ENCODE measurements at places on chromosomes 6 and 20.

DNA sequence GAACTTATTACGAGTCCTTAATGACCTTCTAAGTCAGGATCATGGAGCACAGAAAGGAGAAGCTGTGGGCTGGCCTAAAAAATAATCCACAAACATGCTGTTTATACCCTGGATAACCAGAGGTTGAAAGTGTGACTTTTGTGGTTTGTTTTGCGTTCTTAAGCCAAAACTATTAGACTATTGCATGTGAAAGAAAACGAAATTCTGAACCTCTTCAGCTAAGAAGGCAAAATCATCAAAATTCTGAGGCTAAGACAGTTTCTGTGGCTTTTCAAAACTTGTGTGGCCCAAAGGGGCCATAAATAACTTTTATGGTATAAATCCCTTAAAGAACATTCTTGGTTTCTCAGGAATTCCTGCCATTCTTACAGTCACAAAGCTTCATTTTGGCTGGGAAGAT, 251.0 kb downstream of the UST start:
- DNase-seq, result no peak

- no peak for DNase-seq
These were observed 31.4 kb downstream of the ACSS2 start for GRCh38 chr20:34907616-34908469.

- DNase-seq, result no peak
These were observed 1.4 kb upstream of the POU3F2 start for GRCh38 chr6:98833057-98833306.

- DNase-seq, result no peak
These were observed 113.4 kb upstream of the MRPS10 start for GRCh38 chr6:42331019-42331418.

Data from head of caudate nucleus (tissue), 42 donors.